ENCODE measurements at places on chromosomes 6 and 20. TPM values are rescaled to one million over a fixed set of nuclear protein-coding genes. Genes with fewer than 3 reads are reported as not detected.

MMP24 gene
- not detected for total RNA-seq

HSPA1L gene
- 2.4 TPM for total RNA-seq

- DNase-seq: no peak
- no peak overlapping the region for H3K27ac ChIP-seq
- no peak overlapping the region for H3K4me3 ChIP-seq
- no peaks in the 10 kb centered on the region for H3K36me3 ChIP-seq
- H3K4me1 ChIP-seq: no peaks in the 10 kb centered on the region
These were observed 12.0 kb upstream of the PDCD2 start for GRCh38 chr6:170596426-170596825.

- no peaks in the 10 kb centered on the region for H3K27me3 ChIP-seq
- H3K27ac ChIP-seq: no peak overlapping the region
- no peaks in the 10 kb centered on the region for H3K4me1 ChIP-seq
- H3K4me3 ChIP-seq: no peak overlapping the region
- DNase-seq: no peak
- H3K36me3 ChIP-seq: no peaks in the 10 kb centered on the region
These were observed 170.2 kb upstream of the PLN start for GRCh38 chr6:118377711-118378414.
